ENCODE measurements at places on chromosomes 7 and 10.

GRCh38 chr10:62814756-62815380 lies 1.3 kb downstream of the EGR2 start:
- DNase-seq: no peak

DNA sequence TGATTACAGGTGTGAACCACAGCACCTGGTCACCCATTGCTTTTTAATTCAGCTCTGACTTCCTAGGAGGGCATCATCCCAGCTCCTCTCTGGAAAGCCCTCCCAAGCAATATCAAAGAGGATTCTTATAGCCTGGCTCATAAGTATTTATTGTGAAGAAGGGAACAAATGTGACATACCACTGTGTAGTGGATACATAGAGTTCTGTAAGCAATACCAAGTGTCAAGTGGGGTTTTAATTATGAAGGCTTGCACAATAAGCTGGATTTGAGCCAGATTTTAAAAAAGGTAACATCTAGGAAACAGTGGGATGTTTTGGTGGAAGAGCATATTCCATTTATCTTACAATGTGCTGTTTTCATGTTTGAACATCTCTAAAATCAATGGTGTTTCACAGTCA lies 19.0 kb upstream of the PRTFDC1 start:
- no peak for DNase-seq

GRCh38 chr10:75000748-75001321 lies 110.6 kb upstream of the SAMD8 start:
- DNase-seq: no peak

DNA sequence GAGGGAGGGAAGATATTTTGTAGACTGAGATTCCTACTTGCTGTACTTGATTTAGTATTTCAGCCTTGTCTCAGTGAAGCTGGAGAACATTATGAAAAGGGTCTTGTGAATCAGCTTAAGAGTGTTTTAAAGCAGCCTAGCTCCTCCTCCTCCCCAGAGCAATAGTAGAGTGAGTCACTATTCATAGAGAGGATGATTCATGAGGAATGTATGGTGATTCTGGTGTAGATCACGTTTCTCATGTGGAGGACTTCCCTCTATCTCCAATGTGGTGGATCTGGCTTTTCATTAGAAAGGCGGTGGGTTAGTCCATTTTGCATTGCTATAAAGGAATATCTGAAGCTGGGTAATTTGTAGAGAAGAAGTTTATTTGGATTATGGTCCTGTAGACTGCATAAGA lies 340.1 kb upstream of the CHRM2 start:
- DNase-seq: peak; percentile 43

DNA sequence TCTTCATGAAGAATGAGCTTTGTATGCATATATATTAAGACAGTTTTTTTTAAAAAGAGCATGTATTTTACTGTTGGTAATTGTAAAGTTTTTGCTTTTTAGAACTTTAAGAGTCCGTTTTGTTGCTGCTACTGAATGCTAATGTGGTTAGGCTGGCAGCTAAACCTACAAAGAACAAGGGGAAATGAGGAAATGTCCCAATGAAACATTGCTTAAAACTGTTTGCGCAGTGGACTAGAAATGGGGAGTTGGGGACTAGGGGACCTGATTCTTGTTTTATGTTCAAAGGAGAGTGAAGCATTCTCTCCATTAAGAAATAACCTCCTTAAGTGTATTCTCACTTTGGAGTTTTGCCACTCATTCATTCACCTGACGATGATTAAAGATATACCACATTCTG lies 5.7 kb downstream of the NRF1 start:
- DNase-seq: no peak

GRCh38 chr10:77214799-77215198 lies 422.8 kb downstream of the KCNMA1 start:
- no peak for DNase-seq

DNA sequence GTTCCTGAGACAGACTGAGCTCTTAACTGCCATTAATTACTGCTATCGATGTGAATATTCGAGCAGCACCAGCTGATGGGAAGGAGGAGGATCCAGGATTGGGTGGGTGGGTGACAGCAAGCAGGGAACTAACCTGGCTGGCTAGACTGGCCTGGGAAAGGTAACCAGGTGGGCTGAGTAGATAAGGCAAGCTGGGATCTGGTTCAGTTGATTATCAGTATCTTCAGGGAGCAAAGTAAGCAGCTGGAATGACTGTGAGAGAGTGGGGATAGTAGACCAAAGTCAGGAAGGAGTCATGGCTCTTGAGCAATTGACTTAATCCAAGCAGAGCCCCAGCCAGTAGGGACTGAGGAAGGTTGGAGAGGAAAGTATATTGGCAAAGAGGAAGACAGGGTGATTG lies 46.9 kb upstream of the KMT2E start:
- DNase-seq: no peak

GRCh38 chr7:121561717-121562116 lies 165.6 kb upstream of the FAM3C start:
- DNase-seq: no peak

- no peak for DNase-seq
These were observed 166.2 kb downstream of the ZNF365 start for GRCh38 chr10:62540389-62540788.

GRCh38 chr10:21531164-21531563 lies 2.9 kb upstream of the MLLT10 start:
- DNase-seq: no peak

GRCh38 chr10:44968091-44968490 lies 8.5 kb downstream of the RASSF4 start:
- DNase-seq: no peak

- DNase-seq: no peak
These were observed 377.8 kb downstream of the GFRA1 start for GRCh38 chr10:115895166-115895565.

DNA sequence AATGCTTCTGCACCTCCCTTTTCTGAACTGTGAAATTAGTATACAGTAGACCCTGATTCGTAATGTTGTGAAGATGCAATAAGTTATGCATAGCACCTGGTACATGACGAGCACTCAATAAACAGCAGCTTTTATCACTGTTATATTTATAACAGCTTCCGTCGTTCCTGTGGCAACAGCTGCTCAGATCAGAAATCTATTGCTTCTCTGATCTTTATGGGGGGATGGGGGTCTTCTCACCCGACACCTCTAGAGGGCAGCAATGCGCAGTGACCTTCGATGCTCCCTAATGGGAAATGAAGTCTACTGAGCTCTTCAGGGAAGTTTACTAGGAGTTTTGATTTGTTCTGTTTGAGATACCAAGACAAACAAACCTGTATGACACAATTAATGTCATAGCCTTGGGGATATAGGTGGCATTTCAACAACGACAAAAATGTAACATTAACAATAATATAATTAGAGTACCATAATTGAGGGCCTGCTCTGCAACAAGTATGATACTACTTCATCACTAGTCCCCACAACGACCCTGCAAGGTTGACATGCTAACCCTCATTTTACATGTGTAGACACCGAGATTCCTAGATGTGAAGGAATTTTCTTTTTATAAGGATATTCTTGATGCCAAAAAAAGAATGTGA lies 289.6 kb downstream of the SFMBT2 start:
- no peak for DNase-seq

DNA sequence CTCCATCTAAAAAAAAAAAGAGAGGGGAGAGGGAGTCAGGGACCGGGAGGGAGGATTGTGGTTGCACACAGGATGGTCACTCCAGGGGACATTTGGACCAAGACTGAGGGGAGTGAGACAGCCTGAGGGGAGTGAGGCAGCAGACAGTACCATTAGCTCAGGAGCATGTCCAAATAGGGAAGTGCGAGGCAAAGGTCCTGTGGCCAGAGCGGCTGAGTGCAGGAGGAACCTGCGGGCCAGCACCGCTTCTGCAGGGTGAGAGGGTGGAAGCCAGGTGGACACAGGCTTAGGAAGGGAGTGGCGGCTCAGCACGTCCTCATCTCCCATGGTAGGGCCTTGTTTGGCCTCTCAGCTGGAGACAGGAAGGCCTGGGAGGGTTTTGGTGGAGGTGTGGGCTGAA lies 48.9 kb upstream of the PFKFB3 start:
- no peak for DNase-seq

- DNase-seq: no peak
These were observed 461.2 kb downstream of the SDK1 start for GRCh38 chr7:3762146-3762831.

GRCh38 chr10:132133449-132134240 lies 53.1 kb upstream of the DPYSL4 start:
- no peak for DNase-seq

GRCh38 chr7:134780166-134780828 lies 863 bp downstream of the CALD1 start:
- DNase-seq: no peak

- DNase-seq: no peak
These were observed 1245.5 kb downstream of the GATA3 start for GRCh38 chr10:9299966-9300365.

GRCh38 chr7:15610503-15610902 lies 48.7 kb upstream of the AGMO start:
- DNase-seq: no peak

DNA sequence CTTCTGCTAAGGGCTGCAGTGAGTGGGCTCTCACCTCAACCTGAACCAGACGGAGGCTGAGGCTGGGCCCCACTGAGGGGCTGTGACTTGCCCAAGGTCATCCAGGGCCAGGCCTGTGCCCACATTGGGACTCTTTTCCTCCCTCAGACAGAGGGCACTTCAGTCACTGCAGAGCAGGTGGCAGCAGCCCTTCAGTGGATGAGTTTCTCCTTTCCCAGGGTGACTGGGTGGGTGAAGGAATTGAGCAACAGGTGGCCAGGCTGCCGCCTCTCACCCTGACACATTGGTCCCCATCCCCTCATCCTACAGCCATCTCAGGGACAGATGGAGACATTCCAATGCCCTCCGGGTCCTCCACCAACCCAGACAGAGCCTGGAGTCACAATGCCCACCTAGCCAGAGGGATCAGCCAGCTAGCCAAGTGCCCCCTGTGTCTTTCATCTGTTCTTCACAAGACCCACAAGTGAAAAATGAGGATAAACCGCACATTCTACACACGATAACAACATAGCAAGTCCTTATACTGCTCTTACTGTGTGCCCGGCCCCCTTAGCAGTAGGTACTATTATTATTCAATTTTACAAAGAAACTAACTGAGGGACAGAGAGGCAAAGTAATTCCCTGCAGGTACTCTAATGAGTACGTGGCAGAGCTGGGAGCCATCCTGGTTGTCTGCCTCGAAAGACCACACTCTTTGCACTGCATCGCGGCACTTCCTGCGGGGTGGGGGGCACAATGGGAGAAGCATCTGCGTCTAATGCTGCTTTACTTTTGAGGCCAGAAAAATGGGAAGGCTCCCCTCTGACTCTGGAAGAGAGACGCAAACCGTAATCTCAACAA lies 1.7 kb upstream of the SLC18A3 start:
- DNase-seq: no peak

DNA sequence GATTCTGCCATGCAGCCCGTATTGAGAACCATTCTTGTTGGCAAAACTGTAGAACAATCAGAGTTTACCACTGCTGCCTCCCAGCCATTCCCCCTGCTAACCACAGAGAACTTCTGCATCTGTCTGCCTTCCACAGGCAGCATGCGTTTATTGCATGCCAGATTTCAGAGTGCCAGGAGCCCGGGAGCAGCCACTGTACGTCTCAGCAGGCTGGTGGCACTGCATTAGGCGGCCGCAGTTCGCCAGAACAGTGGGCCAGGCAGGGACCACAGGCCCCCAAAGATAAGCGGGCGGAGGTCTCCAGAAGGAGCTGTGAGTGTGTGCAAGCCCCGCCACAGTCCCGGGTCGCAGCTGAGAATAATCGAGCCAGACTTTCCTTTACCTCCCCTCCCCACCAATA lies 31.8 kb downstream of the ZNF467 start:
- no peak for DNase-seq

DNA sequence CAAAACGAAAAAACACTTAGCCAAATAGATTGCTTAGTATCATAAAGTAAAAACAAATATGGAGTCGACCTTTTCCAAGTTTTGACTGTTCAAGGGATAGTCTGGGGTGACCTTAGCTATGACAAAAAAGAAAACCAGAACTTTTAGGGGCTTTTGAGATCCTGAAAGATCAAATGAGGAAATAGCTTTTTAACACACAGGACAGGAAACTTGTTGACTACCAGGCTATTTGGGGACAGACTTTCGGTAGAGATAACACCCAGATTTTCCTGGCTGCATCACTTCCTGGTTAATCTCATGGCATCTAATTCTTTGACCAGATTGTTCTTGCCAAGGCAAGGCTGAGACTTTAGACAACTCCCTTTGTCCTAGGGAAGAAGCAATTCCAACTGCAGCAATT lies 34.5 kb upstream of the EGR2 start:
- no peak for DNase-seq

- no peak for DNase-seq
These were observed 206.8 kb upstream of the SP4 start for GRCh38 chr7:21221130-21221529.

- no peak for DNase-seq
These were observed 52.2 kb downstream of the IGF2BP3 start for GRCh38 chr7:23418046-23418445.

- no peak for DNase-seq
These were observed 4.6 kb downstream of the ITGB1 start for GRCh38 chr10:32953277-32953927.

DNA sequence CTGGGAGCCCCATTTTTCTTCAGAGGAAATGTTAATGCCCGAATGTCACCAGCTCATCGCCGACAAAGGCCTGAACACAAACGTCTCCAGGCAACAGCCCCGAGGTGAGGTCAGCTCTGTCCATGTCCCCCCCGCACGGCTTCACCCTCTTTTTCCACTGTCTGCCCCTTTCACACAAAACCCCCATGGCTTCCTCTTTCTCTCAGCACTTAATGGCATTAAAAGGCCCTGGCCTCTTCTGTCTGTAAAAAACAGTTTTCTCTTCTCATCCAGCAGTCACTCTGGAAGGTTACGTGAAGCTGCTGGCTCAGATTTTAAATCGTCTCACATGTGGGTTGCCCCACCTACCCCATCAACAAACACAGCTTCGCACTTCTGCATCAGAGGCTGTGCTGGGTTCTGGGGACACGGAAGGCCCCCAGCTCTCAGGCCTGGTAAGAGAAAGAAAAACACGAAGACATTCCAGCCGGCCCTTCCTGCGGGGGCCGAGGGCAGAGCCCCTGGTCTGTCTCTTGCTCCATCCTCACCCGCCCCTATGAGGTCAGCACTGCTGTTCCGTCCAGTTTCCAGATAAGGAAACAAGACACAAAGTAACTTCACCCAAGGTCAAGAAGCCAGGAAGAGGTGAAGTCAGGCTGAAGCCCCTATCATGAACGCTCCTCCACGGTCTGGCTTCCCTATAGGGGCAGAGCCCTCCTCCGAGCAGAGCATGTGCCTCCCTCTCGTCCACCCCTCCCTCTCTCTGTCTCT lies 91.1 kb upstream of the PDGFA start:
- no peak for DNase-seq

DNA sequence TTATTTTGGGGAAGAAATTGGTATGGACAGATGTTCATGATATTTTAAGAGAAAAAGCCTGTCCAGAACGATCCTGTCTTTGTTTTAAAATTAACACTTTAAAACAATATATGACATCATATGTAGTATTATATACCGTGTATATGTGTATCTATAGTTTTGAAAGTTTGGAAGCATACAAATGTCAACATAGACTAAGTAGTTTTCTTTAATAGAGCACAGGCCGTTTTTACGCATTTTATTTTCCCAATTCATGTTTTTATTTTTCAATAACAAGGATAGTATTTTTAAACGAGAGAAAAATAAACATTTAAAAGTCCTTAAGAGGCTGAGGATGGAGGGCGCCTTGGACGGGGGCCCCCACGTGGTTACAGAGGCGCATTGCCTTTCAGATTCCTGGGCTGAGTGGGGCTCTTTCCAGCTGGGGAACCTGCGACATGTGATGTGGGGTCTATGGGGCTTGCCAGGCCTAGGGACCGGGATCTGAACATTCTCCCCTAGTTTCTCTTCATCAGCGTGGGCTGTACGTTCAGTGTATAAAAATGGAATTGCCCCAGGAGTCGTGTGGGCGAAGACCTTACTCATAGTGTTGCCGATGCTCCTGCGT lies 127.8 kb upstream of the ZNF746 start:
- DNase-seq: no peak

Data from non-pigmented ciliary epithelial cell (primary cell).